CD4-positive, CD25-positive, alpha-beta regulatory T cell (primary cell): ENCODE measurements at places on chromosomes 6 and 20. TPM values are rescaled to one million over a fixed set of nuclear protein-coding genes. Genes with fewer than 3 reads are reported as not detected.

GRCh38 chr6:146859795-146860495, 261.2 kb downstream of the ADGB start:
- no peak for DNase-seq

DNA sequence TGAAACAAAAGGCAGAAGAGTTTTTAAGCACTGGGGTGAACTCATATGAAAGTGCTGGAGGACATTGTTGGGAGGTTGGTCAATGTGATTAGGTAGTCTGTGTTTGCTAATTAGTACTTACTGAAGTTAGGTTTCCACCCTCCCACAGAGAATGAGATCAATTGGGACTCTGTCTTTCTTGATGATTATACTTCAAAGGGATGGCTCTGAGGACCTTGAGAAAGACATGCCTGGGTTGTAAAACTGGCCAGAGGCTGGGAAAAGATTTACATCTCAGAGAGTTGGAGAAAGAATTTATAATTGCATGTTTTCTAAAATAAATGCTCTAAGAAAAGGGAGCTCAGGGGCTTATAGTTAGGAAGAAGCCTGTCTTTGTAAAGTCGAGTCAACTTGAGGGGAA, 74.0 kb downstream of the CD109 start:
- DNase-seq: no peak

- no peak for DNase-seq
These were observed 87.6 kb downstream of the ERMARD start for GRCh38 chr6:169839029-169839481.

DNA sequence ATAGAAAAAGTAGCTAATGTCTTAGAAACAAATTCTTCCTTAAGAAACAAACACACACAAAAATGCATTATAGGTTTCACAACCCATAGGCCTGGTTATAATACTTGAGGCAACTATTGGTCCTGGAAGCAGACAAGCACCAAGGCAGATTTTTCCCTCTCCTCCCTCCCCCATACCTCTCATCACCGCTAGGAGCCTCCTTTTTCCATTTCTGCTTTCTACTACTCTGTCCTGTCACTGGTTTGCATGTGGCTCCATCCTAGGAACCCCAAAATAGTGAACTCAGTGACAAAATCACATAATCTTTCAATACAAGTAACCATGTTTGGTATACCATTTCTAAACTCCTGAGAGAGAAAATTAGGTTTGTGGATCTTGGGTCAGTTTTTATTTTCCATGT, 66.1 kb downstream of the HMGCLL1 start:
- no peak for DNase-seq

Gene SLC52A3
- not detected for total RNA-seq

GRCh38 chr6:34990971-34991560, 102.0 kb downstream of the ANKS1A start:
- no peak for DNase-seq
